ENCODE measurements at places on chromosomes 2 and 18. TPM values are rescaled to one million over a fixed set of nuclear protein-coding genes. Genes with fewer than 3 reads are reported as not detected.

DNA sequence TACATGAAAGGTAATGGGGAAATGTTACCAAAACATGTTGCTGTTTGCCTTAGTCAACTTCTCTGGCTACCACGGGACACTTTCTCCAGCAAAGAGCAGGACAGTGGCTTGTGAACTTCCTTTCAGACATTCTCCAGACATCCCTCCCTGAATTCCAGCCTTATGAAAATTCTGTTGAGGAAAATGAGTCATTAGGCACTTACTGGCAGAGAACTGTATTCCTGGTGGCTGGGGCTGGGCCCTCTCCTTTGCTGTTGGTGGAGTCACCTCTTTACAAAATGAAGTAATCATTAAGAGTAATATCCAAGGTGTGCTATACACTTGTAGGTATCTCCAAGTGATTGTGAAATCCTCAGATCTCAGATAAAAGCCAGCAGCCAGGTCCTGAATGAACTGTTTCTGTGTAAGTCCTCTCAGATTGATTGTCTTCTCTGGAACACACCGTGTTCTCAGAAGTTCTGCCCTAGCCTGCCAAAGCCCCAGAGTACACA lies 1.3 kb upstream of the FAP start:
- DNase-seq: no peak

GRCh38 chr18:70311726-70312125 lies 22.9 kb downstream of the SOCS6 start:
- DNase-seq: no peak

DNA sequence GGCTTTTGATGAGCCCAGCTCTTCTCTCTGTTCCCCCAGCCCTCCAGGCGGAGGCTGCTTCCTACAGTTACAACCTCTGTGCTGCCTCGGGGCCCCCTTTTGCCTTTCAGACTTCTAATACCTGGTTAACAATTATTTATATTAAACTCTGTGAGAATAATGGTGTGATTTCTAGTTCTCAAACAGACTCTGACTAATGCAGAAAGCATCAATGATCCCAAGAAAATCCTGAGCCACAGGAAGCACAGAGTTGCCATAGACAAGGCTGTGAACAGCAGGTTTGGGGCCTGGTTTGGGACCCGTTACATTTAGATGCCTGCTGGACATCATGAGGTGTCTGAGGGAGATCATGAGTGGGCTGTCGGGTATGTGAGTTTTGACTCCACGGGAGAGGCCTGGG lies 37.4 kb upstream of the MYO3B start:
- DNase-seq: no peak

DNA sequence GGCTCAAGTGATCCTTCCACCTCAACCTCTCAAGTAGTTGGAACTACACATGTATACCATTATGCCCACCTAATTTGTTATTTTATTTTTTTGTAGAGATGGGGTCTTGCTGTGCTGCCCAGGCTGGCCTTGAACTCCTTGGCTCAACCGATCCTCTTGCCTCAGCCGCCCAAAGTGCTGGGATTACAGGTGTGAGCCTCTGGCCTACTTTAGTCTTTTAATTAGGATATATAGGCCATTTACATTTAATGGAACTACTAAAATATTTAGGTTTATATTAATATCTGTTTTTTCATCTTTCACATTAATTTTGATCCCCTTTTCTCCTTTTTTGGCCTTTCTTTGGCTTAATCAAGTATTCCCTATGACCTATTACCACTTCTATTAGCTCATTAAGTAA lies 95.7 kb upstream of the OSR1 start:
- DNase-seq: no peak

DNA sequence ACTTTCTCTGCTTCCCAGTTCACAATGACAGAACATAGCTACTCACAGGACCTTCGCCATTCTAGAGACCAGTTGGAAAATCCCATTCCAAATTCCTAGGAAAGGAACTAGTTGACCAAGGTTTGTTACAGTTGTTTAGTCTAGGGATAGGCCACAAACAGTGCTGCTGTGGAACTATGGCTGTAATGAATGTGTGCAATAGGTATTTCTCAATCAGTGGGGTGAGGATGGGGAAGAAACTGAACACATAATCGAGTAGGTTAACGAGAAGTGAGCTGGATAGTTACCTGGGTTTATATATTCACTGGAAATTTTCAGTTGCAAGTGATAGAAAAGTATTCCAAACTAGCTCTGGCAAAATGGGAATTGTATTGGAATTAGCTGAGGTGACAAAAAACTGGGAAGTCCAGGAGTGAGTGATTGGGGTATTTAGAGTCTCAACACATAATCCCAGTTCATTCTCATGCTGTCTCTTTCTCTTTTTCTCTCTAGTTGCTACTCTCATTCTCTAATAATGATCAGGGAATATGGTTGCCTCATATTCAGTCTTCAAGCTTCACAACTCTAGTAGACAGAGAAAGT lies 18.2 kb upstream of the HMSD start:
- no peak for DNase-seq

SLC8A1 gene
- total RNA-seq: 18.0 TPM

HJURP gene
- 7.9 TPM for total RNA-seq

TUBA4B gene
- not detected for total RNA-seq
